ENCODE measurements at places on chromosomes 6 and 20. TPM values are rescaled to one million over a fixed set of nuclear protein-coding genes. Genes with fewer than 3 reads are reported as not detected.

DNA sequence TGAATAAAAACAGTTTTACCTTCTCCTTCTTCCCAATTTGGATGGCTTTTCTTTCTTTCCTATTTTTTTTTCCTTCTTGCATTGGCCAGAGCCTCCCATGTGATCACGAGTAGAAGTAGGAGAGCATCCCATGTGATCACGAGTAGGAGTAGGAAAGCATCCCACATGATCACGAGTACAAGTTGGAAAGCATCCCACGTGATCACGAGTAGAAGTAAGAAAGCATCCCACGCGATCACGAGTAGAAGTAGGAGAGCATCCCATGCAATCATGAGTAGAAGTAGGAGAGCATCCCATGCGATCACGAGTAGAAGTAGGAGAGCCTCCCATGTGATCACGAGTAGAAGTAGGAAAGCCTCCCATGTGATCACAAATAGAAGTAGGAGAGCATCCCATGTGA is 218.6 kb downstream of the DLL1 start:
- DNase-seq = peak; percentile 31

The ADIG gene
- not detected for total RNA-seq

The CLPSL2 gene
- total RNA-seq = not detected

DNA sequence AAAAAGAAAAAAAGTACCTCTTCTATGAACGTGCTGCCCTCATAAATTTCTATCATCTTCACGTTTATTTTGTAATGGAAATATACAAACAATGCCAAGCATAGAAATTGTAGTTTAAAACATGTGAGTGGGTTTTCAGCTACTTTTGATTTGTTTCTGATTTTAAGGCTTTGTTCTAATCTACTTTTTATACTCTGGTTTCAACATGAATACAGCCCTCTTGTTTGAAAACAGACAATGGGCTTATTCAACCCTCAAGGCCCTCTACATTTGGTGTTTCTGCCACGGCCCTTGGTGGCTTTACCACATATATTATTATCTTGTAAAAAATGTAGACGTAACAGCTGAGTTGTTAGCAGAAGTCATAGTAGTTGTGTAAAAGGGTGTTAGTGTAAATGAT is 153.9 kb downstream of the SOX4 start:
- no peak for DNase-seq

GRCh38 chr6:98641949-98642719 is 192.2 kb upstream of the POU3F2 start:
- no peak for DNase-seq

- DNase-seq = no peak
Observed at GRCh38 chr20:34364223-34364506, 1.1 kb downstream of the ITCH start.

DNA sequence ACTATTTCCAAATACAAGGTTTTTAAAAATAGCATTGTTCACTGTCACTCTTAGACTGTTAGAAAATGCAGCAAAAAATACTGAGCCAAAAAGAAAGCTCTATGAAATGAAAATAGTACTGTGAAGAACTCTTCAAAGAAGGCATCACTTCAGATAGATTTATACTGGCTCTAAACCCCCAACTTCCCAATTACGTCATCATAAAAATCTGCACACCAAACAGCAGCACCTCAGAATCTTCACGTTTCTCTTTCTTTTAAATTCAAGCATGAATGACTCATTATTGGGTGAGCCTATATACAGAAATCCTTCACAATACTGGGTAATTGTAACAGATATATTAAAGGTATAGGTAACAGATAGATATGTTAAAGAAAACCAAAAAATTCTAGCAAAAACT is 208.4 kb upstream of the HTR1E start:
- DNase-seq = no peak

DNA sequence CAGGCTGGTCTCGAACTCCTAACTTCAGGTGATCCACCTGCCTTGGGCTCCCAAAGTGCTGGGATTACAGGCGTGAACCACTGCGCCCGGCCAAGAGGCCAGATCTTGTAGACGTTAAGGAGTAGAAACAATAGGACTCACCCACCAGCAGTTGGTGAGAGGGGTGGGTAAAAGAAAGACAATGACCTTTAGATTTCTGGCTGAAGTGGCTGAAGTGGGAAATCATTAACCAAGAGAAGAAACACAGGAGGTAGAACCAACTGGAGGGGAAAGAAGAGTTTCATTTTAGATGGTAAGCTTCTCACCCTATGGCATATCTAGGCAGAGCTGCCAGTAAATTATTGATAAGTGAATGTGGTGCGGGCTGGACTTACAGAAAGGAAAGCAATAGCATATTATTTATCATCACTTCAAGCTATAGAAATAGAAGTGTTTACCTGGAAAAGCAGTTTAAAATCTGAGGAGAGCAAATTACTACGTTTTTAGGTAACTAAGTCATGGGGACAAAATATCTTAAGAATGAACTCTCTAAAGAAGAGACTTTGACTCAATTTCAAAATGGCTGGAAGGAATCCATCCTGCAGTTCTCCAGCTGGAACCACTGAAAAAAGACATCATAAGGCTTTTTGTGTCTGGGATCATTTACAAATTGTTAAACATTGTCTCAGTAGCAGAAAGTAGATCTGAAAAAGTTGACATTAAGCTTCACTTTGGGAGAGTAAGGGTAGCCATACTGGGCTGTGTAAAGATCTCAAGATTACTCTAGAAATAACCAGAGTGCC is 109.6 kb downstream of the ALDH8A1 start:
- DNase-seq = no peak

DNA sequence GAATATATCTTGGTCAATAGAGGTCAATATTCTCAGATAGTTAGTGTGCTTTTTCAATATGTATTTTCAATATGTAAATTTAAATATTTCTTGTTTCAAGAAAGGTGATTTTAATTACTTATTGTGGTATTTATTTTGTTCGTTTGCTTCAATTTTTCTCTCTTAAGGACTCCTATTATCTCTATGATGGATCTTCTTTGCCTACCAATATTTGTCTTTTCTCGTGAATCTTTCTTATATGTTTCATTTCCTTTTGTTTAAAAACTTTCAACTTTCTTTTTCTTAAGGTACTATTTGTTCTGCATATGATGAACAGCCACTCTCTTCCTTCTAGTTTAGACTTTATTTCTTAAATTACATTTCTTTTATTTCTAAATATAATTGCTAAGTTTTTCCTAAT is 46.1 kb upstream of the PSMF1 start:
- DNase-seq = no peak

- DNase-seq = no peak
Observed at GRCh38 chr6:6793388-6794250, 205.1 kb downstream of the LY86 start.

GRCh38 chr6:35081426-35081851 is 59.7 kb downstream of the TCP11 start:
- DNase-seq = peak; percentile 59

The RNF182 gene
- 0.19 TPM for total RNA-seq

DNA sequence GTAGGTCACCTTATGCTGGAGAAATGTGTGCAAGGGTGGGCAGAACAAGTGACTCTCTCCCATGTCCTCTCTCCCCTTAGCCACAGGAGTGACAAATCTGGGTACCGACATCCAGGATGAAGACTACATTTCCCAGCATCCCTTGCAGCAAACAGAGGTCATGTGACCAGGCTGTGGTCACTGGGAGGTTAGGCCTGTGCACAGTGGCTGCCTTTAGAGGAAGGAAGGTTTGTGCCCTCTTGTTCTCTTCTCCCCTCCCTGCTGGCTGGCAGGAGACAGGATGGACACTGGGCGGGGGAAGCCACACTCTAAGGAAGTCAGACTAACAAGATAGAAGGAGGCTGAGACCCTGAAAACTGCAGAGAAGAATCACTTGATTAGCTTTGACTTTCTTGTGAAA is 360.2 kb downstream of the PREX1 start:
- DNase-seq = peak; percentile 27

The DAAM2 gene
- total RNA-seq = 10.4 TPM

GRCh38 chr6:77548190-77548589 is 84.9 kb upstream of the HTR1B start:
- no peak for DNase-seq

- no peak for DNase-seq
Observed at GRCh38 chr6:100880149-100880852, 828 bp downstream of the ASCC3 start.

DNA sequence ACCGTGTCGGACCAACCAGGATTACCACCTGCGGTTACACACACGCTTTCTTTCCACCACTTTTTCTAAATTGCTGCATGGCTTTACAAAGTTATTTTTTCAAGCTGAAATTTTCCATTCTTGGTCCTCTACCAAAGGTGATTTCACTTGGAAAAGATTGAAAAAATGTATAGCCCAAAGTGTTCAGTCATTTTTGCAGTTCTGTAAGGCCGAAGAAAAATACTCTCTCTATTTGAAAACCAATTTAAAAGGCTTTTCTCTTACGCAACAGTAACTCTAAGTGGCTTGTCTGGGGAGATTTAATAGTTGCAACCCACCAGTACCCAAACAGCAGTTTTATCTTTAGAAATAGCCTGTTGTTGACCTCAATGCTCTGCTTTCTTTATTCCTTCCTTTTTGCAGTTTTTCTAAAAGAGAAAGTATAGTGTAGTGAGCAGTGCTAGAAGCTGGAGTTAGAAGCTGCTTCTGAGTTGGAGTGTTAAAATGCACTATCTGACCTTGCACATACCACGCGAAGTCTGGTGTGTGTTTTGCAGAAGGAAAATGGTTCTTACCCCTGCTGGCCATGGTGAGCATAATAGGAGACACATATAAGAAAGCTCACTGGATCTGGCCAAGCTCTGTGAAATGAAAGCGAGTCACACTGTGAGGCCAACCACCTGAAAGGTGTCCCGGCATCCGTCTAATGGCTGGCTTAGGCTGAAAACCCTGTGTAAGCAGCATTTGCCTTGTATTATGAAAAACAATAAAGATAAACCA is 271.6 kb upstream of the PRND start:
- DNase-seq = no peak

DNA sequence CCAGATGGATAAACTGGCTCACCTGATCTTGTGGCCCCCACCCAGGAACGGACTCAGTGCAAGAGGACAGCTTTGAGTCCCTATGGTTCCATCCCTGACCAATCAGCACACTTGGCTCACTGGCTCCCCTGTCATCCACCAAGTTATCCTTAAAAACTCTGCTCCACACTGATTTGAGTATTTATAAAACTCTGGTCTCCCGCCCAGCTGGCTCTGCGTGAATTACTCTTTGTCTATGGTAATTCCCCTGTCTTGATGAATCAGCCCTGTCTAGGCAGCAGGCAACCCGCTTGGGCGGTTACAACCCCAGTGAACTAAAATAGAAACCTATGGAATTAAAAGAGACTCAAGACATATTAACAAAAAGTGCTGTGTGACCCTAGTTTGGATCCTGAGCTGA is 38.1 kb upstream of the CD83 start:
- no peak for DNase-seq

The OR12D2 gene
- total RNA-seq = not detected

The NNAT gene
- not detected for total RNA-seq

The MCM8 gene
- total RNA-seq = 6.1 TPM

- DNase-seq = no peak
Observed at GRCh38 chr20:45629496-45630100, at the start of gene WFDC10A. Gene WFDC10A (plus strand): TSS chr20:45629739. CDS start chr20:45629814, 75 bp downstream.

DNA sequence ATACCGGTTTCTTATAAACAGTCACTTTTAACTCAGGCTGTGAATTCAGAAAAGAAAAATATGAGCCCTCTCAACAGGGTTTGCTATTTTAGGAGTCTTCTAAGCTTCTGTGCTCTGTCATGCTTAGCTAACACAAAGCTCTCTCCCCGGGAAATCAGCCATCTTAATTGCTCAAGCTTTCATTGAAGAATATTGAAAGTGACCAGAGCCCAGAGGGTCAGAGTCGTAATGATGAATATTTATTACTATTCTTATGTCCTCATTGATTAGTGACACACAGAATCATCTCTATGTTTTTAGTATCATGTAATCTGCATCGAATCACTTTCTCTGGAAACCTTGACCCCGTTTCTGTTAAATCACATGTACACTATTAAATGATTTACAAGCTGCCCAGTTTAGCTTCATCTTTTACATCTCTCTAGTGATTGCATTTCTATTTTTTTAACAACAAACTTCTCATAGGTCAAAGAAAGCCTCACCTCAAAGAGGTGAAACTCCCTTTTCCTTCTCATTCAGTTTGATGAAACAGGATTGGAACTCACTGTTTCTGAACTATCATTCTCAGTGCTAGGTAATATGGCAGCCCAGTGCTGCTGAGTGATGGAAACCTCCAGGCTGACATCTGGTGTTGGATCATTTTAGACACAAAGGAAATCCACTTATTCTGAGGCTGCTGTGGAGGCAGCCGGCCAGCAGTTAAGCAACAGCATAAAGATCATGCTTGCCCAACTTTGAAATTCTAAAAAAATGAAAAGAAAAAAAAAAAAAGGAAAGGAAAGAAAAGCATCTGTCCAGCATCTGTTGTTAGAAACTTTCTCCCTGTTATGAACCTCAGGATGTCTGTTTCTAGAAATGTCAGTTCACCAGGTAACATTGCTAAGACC is 96.3 kb downstream of the RFPL4B start:
- DNase-seq = no peak

The MOXD1 gene
- total RNA-seq = 1.6 TPM

GRCh38 chr6:67687396-67687795 is 947.7 kb upstream of the ADGRB3 start:
- no peak for DNase-seq

The KCNK15 gene
- 0.97 TPM for total RNA-seq

DNA sequence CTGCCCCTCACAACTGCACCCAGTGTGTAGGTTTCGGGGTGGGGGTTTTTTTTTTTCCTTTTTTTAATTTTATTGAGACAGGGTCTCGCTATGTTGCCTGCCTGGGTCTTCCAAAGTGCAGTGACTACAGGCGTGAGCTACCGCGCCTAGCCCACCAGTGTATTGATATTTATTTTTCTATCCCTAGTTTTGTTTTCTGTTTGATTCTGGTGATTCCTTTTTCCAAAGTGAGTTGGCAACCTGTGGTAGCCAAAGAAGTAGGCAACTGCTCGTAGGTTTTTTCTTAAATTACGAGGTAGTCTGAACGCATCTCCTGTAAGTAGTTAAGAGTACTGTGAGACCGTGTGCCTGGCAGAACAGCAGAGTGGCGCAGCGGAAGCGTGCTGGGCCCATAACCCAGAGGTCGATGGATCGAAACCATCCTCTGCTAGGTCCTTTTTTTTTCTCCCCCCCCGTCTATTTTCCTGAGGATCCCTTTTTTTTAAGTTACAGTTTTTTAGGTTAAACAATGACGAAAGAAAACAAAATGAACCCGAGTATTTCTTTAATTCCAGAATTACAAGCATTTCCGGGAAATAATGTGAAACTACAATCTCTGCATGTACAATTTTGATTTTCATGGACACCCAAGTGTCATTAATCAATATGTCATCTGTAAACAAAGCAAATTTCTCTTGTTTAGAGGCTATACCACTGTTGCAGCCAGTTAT is 78.7 kb upstream of the BTN3A2 start:
- DNase-seq = no peak

GRCh38 chr20:57620999-57621398 is 773 bp upstream of the ZBP1 start:
- DNase-seq = no peak

- DNase-seq = no peak
Observed at GRCh38 chr6:46440141-46440540, 51.1 kb downstream of the RCAN2 start.

Measured in cardiac septum (tissue), 1 donor.